NCI-H526 (cell line): ENCODE measurements at places on chromosomes 7 and 10.
A peak's percentile ranks its signal among the peaks of the same experiment; 100 is the strongest.

- DNase-seq = no peak
These were observed 102.6 kb upstream of the PFKP start for GRCh38 chr10:2964632-2965296.

GRCh38 chr7:101567230-101567629 lies 61.9 kb downstream of the MYL10 start:
- DNase-seq = peak; percentile 36

- DNase-seq = no peak
These were observed 71.1 kb upstream of the GLCCI1 start for GRCh38 chr7:7897509-7897908.

- DNase-seq = peak; percentile 86
These were observed 175.5 kb downstream of the ADARB2 start for GRCh38 chr10:1561731-1562337.

GRCh38 chr10:33113466-33113865 lies 155.4 kb upstream of the ITGB1 start:
- no peak for DNase-seq

DNA sequence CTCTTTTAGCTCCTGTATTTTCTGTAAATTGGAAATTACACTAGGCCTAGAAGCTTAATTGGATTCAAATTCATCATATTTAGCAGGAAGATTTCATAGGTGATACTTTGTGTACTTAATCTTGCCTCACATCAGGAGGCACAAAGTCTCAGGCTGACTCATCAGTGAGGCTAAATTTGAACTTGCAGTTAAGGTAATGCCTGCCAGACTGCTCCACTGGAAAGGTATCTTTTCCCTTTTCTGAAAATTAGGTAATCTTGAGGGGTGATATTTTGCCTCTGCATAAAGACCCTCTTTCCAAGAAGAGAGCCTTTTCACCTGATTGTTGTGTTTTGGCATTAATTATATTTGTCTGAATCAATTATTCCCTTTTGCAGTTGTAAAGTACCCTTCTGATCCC lies 14.6 kb downstream of the PPIA start:
- DNase-seq = no peak

DNA sequence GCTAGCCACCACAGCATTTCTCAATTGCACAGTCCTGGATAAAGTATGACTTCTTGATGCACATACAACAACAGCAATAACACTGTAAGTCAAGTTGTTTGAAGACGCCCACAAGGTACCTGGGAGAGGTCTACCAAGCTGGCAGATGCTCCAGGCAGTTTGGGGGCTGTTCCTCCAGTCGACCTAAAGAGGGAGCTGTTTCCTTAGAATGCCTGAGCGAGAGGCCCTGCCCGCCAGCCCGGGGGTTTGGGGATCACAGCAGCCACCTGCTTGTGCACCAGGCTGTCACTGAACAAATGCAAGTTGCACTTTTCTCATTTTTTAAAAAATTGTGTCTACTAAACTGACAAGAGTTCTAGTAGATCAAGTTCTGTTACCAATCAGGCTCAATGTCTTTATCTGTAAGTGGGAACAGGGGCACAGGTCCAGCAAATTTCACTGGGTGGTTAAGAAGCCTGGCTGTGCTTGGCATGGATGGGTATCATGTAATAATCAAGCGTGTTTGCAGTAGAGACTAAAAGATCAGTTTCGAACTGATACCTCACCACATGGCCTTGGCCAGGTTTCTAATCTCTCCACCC lies 193.8 kb upstream of the ADO start:
- DNase-seq = peak; percentile 71

DNA sequence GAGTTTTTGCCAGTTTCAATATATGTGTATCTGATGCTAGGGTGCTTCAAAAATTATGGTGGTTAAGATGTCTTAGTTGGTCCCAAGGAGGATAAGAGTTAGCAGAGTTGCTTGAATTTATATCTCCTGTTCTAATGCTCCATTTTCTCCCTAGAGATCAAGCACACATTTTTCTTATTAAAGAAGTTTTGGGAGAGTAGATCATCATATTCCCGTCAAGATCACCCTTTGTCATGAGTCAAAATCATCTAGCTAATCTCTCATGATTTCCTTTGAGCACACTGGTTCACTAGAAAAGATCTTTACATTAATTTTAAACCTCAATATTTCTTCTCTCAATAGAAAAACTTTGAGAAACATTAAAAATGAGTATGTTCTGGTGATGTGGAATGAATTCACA lies 429.9 kb upstream of the SEMA3A start:
- DNase-seq = no peak

GRCh38 chr10:11149807-11150141 lies 132.1 kb downstream of the CELF2 start:
- no peak for DNase-seq

- no peak for DNase-seq
These were observed 122.6 kb upstream of the ASAH2 start for GRCh38 chr10:50373821-50374501.

- DNase-seq = no peak
These were observed 324.5 kb downstream of the GFRA1 start for GRCh38 chr10:115948465-115948864.

- DNase-seq = no peak
These were observed 107.1 kb upstream of the FAM20C start for GRCh38 chr7:85074-85882.

GRCh38 chr10:71717551-71717951 lies 2.0 kb downstream of the C10orf105 start:
- no peak for DNase-seq

- DNase-seq = no peak
These were observed 28.4 kb upstream of the AP5Z1 start for GRCh38 chr7:4747013-4747412.

DNA sequence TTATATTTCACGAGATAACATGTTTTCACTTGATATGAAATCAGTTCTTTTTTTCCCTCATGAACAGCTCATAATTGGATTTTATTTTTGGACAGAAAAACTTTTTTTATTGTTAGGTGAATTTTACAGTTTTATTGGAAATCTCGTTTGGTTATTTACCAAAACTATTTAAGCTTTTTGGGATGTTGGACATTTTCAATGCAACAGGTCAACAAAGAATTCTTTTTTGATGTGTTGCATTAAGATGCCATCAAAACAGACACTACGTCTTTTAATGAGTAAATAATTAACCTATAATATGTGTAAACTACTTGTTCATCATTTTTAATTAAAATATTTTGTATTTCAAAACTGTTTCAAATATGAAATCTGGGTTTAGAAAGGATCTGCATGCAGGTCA lies 5.3 kb downstream of the KMT2E start:
- DNase-seq = no peak

GRCh38 chr10:126059076-126059826 lies 162.9 kb downstream of the FANK1 start:
- DNase-seq = peak; percentile 18

DNA sequence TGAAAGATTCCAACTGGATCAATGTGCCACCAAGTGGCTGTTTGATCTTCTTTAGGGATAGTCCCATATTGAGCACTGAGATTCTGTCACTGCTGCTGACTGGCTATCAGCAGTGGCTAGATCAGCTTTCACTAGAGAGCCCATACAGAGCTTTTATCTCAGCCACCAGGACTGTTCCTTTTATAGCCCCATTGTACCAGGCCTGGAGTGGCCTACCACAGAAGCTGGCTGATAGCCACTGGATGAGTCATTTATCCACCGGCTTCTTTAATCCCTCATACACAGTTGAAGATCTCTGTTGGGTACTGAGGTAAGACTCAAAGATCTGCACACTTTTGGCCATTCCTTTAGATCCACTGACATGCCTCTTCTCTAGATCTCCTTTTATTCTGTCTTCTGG lies 1101.1 kb downstream of the SORCS3 start:
- DNase-seq = no peak

- no peak for DNase-seq
These were observed 20.2 kb upstream of the ADD3 start for GRCh38 chr10:109987452-109988211.

DNA sequence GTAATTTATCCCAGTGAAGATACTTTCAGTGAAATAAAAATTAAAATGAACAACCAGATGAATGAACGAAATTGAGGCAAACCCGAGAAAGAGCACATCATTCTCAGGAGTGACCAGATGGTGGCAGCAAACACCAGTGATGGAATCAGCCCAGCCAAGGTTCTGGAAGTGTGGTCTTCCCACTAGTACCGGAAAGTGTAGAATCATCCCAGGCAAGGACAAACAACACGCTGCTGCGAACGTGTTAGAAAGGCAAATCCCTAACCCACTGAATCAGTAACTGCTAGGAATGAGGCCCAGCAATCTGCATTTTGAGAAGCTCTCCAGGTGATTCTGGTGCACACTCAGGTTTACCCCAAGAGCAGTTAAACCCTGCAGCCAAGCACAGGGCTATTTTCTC lies 15.5 kb upstream of the SLC18A3 start:
- DNase-seq = peak; percentile 52

DNA sequence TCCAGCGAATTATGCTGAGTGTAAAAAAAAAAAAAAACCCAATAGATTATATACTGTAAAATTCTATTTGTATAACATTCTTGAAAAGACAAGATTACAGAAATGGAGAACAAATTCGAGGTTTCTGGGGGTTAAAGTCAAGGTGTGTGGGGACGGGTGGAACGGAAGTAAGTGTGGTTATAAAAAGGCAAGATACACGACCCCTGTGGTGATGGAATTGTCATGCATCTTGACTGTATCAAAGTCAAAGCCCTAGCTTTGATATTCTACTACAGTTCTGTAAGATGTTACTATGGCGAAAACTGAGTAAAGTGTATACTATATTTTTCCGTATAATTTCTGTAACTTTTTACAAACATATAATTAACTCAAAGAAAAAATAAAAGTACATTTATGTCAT lies 718.2 kb upstream of the PCDH15 start:
- no peak for DNase-seq

DNA sequence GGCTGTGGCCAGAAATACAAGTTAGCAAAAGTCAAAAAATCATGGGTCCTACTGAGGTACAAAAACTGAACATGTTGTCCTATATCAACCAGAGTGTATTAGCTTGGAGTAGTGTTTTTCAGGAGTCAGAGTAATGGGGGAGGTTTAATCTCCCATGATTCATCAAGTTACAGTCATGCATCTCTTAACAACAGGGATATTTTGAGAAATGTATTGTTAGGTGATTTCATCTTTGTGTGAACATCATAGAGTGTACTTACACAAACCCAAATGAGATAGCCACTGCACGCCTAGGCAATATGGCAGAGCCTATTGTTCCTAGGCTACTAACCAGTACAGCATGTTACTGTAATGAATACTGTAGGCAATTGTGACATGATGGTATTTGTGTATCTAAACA lies 14.9 kb upstream of the TES start:
- DNase-seq = no peak

GRCh38 chr10:122328676-122329075 lies 45.8 kb upstream of the PLEKHA1 start:
- DNase-seq = no peak
